Activated T-helper 2 cell treated with anti-CD3 and anti-CD28 coated beads, Interferon-gamma antibody, Interleukin-2, Interleukin-4, amounts not matched to agents 10 μg/mL and 5 μg/mL and 100 μg/mL, durations not matched to agents 14 hours and 24 hours and 36 hours (primary cell): ENCODE measurements at places on chromosomes 6 and 20. TPM values are rescaled to one million over a fixed set of nuclear protein-coding genes. Genes with fewer than 3 reads are reported as not detected.

GRCh38 chr6:39886871-39887270 lies 47.4 kb downstream of the MOCS1 start:
- H3K27me3 ChIP-seq: peaks cover 4% of the 10 kb centered on the region
- H3K36me3 ChIP-seq: no peaks in the 10 kb centered on the region
- H3K27ac ChIP-seq: no peak overlapping the region
- DNase-seq: no peak

The GSTA3 gene
- total RNA-seq: not detected in 2 replicates

DNA sequence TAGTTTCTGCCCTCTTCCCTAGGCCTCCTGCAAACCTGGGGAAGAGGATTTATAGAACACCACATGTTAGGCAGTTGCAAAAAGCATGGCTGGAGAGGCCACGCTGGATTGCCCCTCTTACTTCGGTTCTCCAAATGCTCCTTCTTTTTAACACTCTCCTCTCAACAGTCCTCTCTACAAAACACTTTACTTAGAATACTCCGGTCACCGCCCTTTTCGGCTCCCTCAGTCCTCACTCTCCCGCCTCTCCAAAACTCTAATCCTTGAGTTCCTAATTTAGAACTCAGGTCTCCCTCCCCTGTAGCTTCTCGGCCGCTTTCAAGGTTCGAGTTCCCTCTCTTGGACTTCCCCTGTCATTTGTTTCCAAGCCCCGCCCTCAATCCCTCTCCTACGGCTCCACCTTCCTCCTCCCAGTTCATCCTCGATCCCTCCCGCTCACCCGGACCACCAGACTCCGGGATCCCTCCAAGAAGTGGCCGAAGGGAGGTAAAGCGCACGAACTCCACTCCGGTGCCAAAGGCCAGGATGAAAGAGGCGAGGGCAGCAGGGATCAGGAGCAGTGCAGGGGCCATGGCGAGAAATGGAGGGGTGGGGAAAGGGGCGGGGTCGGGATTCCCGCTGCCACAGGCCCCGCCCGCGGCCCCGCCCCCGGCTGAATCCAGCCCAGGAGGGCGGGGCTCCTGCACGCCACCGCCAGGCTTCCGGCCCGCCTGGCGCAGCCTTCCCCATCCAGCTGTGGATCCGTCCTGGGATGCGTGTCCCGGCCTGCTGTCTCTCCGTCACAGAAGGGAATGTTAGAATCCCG lies at the start of gene NRM:
Gene NRM, minus strand, starts transcription at position 582 of the 805 bp plus-strand sequence. Its CDS starts 10 bp downstream, at position 572.
- H3K27me3 ChIP-seq: no peaks in the 10 kb centered on the region
- peak within 1 kb of the TSS; percentile 97 for H3K4me3 ChIP-seq
- peaks cover 31% of the 10 kb centered on the region for H3K4me1 ChIP-seq
- peak within 1 kb of the TSS; percentile 82 for H3K27ac ChIP-seq

- DNase-seq: no peak
- H3K4me3 ChIP-seq: no peak overlapping the region
- H3K27me3 ChIP-seq: no peaks in the 10 kb centered on the region
- H3K36me3 ChIP-seq: no peaks in the 10 kb centered on the region
- no peaks in the 10 kb centered on the region for H3K4me1 ChIP-seq
Observed at GRCh38 chr6:51166914-51167313, 348.2 kb downstream of the TFAP2B start.

DNA sequence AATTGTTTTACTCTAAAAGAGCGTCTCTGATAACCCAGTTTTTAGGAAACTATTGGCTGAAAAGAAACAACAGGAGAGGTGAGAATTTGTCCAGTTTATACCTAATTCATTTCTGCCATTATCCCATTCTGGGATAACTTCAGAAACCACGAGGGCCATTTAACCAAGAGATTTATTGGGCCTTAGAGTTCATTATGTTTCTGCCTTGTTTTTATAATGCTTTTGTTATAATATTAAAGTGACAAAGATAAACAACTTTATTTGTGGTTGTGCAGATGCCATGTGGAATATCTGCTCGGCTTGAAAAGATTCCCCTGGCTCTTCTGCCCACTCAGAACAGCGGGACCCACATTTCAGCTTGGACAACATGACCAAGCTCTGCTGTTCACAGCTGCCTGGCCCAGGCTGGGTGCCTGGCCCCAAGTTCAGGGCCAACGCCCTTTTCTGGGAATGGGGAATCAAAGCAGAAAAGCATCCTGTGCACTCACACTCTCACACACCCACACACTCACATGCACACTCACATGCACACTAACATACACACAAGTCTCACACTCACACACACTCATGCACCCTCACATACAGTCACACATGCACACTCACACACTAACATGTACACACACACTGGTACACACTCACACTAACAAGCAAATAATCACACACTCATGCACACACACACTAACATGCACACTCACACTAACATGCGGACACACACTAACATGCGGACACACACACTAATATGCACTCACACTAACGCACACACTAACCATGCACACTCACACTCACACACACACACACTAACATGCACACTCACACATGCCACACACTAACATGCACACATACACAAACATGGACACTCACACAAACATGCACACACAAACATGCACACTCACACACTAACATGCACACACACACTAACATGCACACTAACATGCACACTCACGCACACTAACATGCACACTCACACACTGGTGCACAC lies 86.7 kb upstream of the NEDD9 start:
- no peak for DNase-seq
- peak overlapping the region; percentile 44 for H3K27ac ChIP-seq
- no peaks in the 10 kb centered on the region for H3K27me3 ChIP-seq
- H3K36me3 ChIP-seq: peaks cover 72% of the 10 kb centered on the region
- H3K4me1 ChIP-seq: peaks cover 55% of the 10 kb centered on the region

DNA sequence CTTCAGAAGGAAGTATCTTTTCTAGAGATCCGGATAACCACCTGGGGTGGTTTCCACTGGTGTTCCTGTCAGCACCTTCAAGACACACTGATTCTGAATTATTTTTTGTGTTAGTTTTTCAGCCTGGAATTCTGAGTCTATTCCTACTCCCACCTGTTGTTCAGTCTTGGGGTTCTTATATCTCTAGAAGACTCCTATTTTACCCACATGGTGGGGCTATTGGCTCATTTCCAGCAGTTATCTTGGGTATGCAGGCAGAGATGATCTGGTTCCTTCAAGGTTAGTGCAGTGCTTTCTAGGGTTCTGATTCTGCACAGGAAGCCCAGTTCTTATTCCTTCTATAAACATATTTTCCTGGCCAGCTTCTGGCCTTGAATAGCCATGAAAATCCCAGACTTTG lies 175.6 kb upstream of the PDE7B start:
- H3K4me3 ChIP-seq: no peak overlapping the region
- peaks cover 41% of the 10 kb centered on the region for H3K4me1 ChIP-seq
- DNase-seq: peak; percentile 17
- peaks cover 49% of the 10 kb centered on the region for H3K36me3 ChIP-seq
- peak overlapping the region; percentile 75 for H3K27ac ChIP-seq

The MYLK2 gene
- total RNA-seq: 0.27 and 0.51 TPM in 2 replicates

The STMND1 gene
- not detected in 2 replicates for total RNA-seq

DNA sequence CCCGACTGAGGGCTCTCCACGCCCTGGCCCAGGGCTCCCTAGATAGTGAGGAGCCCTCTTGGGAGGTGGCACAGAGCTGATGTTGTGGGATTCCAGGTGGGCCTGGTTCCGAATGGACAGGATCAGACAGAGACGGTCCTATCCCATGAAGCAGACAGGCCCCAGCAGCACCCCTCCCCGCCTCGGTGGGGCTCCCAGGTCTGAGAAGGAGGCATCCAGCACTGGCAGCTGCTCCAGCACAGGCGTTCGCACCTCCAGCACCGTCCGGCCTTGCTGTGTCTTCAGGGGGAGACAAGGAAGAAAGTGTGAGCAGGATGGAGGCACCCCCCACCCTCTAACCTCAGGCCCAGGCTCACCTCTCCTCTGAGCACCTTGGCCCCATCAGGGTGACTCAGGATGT lies 28.7 kb downstream of the COL11A2 start:
- no peak overlapping the region for H3K27ac ChIP-seq
- DNase-seq: no peak
- no peak overlapping the region for H3K4me3 ChIP-seq
- H3K36me3 ChIP-seq: no peaks in the 10 kb centered on the region
- H3K27me3 ChIP-seq: no peaks in the 10 kb centered on the region
- H3K4me1 ChIP-seq: peaks cover 14% of the 10 kb centered on the region

DNA sequence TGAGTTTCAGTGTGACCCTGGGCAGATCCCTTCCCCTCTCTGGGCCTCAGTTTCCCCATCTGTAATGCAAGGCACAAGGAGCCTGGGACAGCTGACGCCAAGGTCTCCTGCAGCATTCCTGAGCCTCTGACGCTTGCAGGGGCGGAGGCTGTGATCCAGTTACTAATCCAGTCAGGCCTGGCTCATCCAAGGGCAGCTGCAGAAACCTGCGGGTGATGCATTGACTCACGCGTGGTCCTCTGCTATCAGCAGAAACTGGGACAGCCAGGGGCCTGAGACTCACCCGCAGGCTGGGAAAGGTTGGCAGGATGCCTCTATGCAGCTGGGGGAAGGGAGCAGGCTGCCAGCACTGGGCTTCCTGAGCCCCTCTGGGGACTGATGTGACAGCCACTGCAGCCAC lies 65.0 kb upstream of the SIRPA start:
- no peaks in the 10 kb centered on the region for H3K4me1 ChIP-seq
- no peaks in the 10 kb centered on the region for H3K36me3 ChIP-seq
- no peak overlapping the region for H3K4me3 ChIP-seq
- peaks cover 2% of the 10 kb centered on the region for H3K27me3 ChIP-seq

The RANBP9 gene
- total RNA-seq: 50.7 and 55.7 TPM in 2 replicates

GRCh38 chr6:160147146-160147536 lies 25.5 kb downstream of the SLC22A1 start:
- peaks cover 2% of the 10 kb centered on the region for H3K4me1 ChIP-seq
- H3K27me3 ChIP-seq: peaks cover 5% of the 10 kb centered on the region
- H3K36me3 ChIP-seq: no peaks in the 10 kb centered on the region
- no peak overlapping the region for H3K27ac ChIP-seq
- H3K4me3 ChIP-seq: no peak overlapping the region
- DNase-seq: no peak

- H3K4me1 ChIP-seq: no peaks in the 10 kb centered on the region
- no peak overlapping the region for H3K27ac ChIP-seq
- no peaks in the 10 kb centered on the region for H3K27me3 ChIP-seq
Observed at GRCh38 chr20:3377644-3378043, 29.8 kb downstream of the DNAAF9 start.

The PKIB gene
- 0.44 and 0.52 TPM in 2 replicates for total RNA-seq

DNA sequence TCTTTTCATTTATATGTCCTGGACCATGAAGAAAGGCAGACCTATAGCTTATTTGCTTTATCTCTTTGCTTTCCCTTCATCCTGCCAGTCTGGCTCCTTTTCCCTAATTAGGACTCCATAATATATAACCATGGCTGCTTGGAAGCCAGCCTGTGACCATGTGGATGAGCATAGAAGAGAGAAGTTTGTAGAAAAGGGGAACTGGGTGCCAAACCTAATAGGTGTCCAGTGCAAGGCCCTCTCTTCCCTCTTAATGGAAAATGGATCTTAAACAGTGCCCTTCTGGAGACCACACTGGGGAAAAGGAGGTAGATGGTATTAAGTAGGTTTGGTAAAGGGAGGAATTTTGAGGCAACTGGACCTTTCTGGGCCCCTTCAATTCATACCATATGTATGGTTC lies 16.7 kb upstream of the OSTM1 start:
- H3K36me3 ChIP-seq: no peaks in the 10 kb centered on the region
- no peak overlapping the region for H3K27ac ChIP-seq
- no peaks in the 10 kb centered on the region for H3K4me1 ChIP-seq
- DNase-seq: no peak

- H3K36me3 ChIP-seq: no peaks in the 10 kb centered on the region
- no peak for DNase-seq
- no peaks in the 10 kb centered on the region for H3K4me1 ChIP-seq
- H3K27ac ChIP-seq: no peak overlapping the region
- no peaks in the 10 kb centered on the region for H3K27me3 ChIP-seq
Observed at GRCh38 chr20:22106308-22106938, 401.0 kb downstream of the PAX1 start.

DNA sequence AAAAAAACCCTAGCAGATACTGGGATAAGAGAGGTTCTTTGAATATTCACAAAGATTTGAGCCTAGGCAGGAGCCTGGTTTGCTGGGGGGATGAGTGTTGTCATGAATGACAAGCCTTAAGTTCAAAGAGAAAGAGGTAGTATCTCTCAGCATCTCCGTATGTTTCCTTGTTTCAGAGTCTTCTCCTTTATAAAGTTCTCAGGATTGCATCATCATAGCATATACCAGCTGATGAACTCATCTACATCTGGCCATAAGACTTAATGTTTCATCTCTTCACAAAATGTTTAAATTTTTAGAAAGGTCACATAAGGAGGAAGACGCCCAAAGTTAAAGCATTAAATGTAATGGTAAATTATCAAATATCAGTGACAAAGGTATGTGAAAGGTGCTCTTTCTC lies 17.1 kb downstream of the DEFB114 start:
- no peaks in the 10 kb centered on the region for H3K27me3 ChIP-seq
- H3K4me1 ChIP-seq: no peaks in the 10 kb centered on the region
- H3K36me3 ChIP-seq: no peaks in the 10 kb centered on the region
- no peak overlapping the region for H3K27ac ChIP-seq

The HSD17B8 gene
- total RNA-seq: 14.7 and 18.2 TPM in 2 replicates

GRCh38 chr20:33211817-33212424 lies 5.2 kb upstream of the BPIFA3 start:
- H3K4me1 ChIP-seq: no peaks in the 10 kb centered on the region
- peaks cover 9% of the 10 kb centered on the region for H3K27me3 ChIP-seq
- no peaks in the 10 kb centered on the region for H3K36me3 ChIP-seq
- H3K27ac ChIP-seq: no peak overlapping the region

The DCDC2 gene
- not detected in 2 replicates for total RNA-seq

- no peak overlapping the region for H3K4me3 ChIP-seq
- peaks cover 8% of the 10 kb centered on the region for H3K4me1 ChIP-seq
- H3K27ac ChIP-seq: no peak overlapping the region
- peak; percentile 17 for DNase-seq
- H3K36me3 ChIP-seq: no peaks in the 10 kb centered on the region
- H3K27me3 ChIP-seq: peaks cover 3% of the 10 kb centered on the region
Observed at GRCh38 chr6:2733324-2733723, 17.4 kb downstream of the MYLK4 start.

The INSM1 gene
- 31.5 and 32.1 TPM in 2 replicates for total RNA-seq

DNA sequence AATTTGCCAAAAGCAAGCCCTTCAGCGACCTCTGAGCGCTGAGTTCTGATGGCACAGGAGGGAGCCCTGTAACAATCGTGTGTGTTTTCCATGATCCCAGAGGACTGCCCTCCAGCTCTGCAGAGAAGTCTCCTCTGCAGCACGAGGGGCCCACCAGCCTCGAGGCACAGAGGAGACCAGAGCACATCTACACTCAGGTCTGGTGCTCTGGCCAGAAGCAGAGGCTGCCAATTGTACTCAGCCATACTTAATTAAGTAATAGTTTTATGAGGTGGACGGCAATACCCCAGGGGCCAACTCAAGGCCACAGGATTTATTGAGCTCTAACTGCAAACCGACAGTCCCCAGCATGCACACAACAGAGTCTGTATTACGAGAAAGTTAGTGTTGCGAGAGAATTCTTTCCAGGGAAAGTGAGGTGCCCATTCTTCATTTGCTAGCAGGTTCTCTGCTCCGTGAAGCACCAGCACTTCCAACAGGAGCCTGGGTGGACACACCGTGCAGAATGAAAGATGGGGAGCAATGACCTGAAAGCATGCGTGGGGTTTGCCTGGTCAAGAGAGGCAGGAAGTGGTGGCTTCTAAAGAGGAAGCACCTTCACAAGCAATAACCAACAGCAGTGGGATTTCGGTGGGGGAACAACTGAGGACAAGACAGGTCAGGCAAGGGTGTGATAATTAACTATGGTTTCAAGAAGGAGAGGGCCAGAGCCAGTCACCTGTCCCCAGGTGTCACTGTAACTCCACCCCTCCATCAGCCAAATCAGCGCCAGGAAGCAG lies 92.8 kb upstream of the FOXC1 start:
- H3K27ac ChIP-seq: no peak overlapping the region
- DNase-seq: no peak
- H3K4me1 ChIP-seq: no peaks in the 10 kb centered on the region
- peaks cover 16% of the 10 kb centered on the region for H3K27me3 ChIP-seq

The ARFGEF3 gene
- total RNA-seq: 0.48 and 0.55 TPM in 2 replicates

The LYRM4 gene
- 45.2 and 48.6 TPM in 2 replicates for total RNA-seq
